Immature natural killer cell (primary cell): ENCODE measurements at places on chromosomes 2 and 18. TPM values are rescaled to one million over a fixed set of nuclear protein-coding genes. Genes with fewer than 3 reads are reported as not detected.

- DNase-seq, result no peak
Observed at GRCh38 chr2:238690511-238690910, 157.4 kb upstream of the TWIST2 start.

GRCh38 chr2:33230195-33230594, 246.3 kb upstream of the RASGRP3 start:
- no peak for DNase-seq

COX7A2L gene
- polyA plus RNA-seq, result 205 TPM

DNA sequence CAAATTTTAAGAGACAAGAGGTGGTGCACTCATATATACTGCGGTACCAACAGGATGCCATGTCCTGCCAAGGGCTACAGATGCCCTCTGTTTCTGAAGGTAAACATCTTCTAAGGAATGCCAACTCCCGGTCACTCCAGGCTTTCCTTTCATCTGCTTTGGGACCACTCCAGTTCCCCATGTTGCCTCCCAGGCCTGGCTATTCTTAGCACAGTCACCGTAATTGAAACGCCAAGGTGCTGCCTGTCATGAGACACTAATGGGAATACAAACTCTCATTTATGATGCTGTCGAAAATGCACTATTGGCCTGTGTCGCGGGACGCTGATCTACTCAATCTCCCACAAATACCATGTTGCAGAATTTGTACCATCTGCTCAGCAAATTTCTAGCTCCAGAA, 79.6 kb downstream of the KLF7 start:
- DNase-seq, result no peak

GRCh38 chr2:238971318-238972145, 123.6 kb downstream of the TWIST2 start:
- no peak for DNase-seq

RGPD3 gene
- polyA plus RNA-seq, result not detected

DNA sequence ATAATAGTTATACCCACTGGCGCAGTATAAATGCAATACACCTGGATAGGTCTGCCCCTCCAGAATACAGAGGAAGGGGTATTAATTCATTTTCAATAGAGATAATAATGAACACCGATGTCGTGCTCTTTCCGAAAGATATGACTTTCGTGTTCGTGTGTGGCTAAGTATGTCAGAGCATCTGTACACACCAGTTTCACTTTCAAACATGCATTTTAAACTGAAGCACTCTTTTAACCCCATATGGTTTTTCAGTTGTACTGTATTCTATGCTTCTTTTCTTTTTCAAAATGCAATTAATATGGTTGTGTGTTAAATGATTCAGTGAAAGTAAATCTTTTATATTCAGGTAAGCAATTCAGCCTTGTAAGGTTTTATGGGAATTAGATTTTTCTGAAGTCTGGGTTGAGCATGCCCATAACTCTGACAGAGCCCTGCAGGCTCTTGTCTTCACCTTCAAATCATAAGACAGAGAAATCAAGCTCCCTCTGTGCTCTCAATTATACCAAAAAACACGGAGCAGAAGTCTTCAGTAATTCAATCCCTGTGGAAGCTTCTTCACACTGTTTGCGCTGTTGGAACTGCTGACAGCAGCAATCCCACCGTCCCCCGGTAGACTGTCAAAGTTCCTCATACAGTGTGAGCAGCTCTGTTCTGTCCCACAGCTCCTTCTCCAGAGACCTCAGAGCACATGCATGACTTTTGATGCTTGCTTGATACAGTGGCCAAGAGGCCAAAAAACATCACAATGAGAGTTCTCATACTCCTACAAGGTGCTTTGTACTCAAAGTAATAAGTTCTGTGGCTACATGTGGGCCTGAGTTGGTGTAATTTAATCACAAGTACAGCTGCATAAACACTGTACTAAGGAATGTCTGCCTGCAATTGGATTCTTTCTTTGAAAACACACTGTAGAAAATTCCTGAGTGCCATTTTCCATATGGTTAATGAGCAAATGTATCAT, 186.8 kb downstream of the ZNF521 start:
- peak; percentile 36 for DNase-seq

DNA sequence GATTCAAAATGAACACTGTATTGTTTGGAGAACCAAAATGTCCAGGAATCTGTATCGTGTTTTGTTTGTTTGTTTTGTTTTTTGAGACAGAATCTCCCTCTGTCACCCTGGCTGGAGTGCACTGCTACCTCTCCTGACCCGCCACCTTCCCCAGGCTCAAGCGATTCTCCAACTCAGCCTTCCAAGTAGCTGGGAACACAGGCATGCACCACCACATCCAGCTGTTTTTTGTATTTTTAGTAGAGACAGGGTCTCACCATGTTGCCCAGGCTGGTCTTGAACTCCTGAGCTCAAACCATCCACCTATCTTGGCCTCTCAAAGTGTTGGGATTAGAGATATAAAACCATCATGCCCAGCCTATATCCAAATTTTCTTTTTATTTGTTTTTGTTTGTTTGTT, 74.6 kb downstream of the KYNU start:
- no peak for DNase-seq

C2orf15 gene
- polyA plus RNA-seq, result 0.80 TPM

DNA sequence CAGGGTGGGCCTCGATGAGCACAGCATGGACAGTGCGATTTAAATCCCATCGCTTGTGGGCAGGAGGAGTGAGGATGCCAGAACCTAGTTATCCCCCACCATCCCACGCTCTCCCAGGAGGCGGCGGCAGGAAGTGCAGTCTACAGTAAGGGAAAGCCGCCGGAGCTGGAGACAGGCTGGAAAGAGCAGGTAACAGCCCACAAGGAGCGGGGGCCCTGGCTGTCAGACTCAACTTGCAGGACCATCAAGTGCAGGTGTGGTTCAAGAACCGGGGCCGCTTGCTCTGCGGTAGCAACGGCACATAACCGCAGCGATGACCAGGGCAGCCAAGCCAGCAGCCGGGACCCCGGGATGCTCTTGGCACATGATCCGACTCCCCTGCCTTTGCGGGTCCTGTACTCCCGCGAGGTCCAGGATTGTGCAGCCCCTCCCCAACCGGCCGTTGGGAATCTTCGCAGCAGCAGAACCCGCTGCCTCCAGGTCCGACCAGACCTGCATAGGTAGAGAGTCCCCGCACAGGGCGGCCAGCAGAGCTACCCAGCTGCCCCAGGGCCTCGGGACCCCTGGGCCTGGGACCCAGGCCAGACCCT, 82.1 kb downstream of the BIN1 start:
- DNase-seq, result no peak

DNA sequence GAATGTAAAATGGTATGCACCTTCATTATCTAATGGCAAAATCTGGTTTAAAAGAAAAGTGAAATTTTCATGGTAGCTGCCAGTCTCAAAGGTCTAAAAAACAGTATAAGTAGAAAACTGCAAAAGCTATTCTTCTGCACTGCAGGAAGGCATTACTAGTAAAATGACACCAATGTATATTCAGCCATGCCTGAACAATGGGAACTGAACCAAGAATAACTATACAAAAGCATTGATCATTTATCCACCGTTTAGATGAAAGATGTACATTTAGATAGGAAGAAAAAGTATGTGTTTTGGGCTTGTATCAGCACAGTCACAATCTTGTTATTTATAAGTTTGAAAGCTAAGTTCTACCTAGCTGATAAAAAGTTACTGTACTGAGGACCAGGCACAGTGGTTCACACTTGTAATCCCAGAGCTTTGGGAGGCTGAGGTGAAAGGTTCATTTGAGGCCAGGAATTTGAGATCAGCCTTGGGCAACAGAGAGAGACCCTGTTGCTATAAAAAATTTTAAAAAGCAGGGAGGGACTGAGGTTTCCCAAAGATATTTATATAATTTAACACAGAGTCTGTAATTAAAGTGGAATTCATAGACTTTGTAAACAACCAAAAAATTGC, 163.1 kb upstream of the WDSUB1 start:
- no peak for DNase-seq

TMEM163 gene
- 2.8 TPM for polyA plus RNA-seq

GRCh38 chr2:101931402-101931801, 60.4 kb upstream of the IL1R2 start:
- DNase-seq, result no peak

DNA sequence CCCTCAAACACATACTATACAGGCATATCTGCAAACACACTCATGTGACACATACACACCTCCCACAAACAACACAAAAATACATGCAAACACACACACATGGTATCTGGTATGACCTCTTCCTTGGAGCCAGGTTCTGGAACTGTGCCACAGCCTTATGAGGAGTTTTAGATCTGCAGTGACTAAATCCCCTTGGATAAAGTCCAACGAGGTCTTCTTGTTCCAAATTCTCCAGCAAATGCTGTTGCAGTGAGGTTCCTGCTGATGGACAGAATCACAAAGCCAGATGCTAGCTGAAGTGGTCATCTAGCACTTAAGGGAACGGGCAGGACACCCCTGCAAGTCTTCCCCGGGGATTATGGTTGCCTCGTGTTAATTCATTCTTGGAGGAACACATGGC, 54.5 kb upstream of the DAPL1 start:
- no peak for DNase-seq

DNA sequence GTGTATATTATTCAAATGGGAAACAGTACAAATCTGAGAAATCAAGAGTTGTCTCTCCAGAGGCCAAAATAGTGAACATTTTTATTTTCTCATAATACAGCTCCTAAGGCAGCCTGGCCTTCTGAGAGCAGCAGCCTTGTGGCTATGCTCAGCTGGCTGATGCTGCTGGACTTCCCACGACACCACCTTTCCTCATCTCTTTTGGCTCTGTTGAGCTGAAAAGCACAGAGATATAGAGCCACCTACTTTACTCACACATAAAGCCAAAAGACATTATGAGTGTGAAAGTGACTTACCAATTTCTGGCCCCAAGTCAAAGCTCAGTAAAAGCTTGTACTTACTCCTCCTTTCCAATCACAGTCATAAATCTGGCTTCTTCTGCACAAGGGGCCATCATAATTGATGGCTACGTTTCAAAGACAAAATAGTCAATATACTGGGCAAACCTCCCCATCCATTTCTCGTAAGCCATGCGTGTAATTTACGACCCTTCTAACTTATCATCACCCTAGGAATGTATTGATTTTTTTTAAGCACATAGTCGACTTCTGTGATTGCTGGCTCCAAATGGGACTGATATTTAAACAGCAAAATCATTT, 18.6 kb upstream of the REG3A start:
- DNase-seq, result no peak

GRCh38 chr2:226717719-226718118, 81.9 kb downstream of the IRS1 start:
- no peak for DNase-seq

- no peak for DNase-seq
Observed at GRCh38 chr2:138035608-138036217, 71.4 kb downstream of the HNMT start.
